ENCODE measurements at places on chromosomes 7 and 10. TPM values are rescaled to one million over a fixed set of nuclear protein-coding genes. Genes with fewer than 3 reads are reported as not detected.

The NACAD gene
- 3.9 TPM for polyA plus RNA-seq

The GFRA1 gene
- 1.8 TPM for polyA plus RNA-seq

The GLI3 gene
- 20.0 TPM for polyA plus RNA-seq

The CYP2C18 gene
- polyA plus RNA-seq = 17.2 TPM

The ERVW-1 gene
- 0.23 TPM for polyA plus RNA-seq

The SPDYE2 gene
- 3.7 TPM for polyA plus RNA-seq

The TBXAS1 gene
- 4.1 TPM for polyA plus RNA-seq

Data from hepatocyte (in vitro differentiated cells).